Activated CD4-positive, alpha-beta T cell treated with anti-CD3 and anti-CD28 coated beads, Interleukin-2, amount 50 U/mL, for 4 hours (primary cell): ENCODE measurements at places on chromosomes 2 and 18.

DNA sequence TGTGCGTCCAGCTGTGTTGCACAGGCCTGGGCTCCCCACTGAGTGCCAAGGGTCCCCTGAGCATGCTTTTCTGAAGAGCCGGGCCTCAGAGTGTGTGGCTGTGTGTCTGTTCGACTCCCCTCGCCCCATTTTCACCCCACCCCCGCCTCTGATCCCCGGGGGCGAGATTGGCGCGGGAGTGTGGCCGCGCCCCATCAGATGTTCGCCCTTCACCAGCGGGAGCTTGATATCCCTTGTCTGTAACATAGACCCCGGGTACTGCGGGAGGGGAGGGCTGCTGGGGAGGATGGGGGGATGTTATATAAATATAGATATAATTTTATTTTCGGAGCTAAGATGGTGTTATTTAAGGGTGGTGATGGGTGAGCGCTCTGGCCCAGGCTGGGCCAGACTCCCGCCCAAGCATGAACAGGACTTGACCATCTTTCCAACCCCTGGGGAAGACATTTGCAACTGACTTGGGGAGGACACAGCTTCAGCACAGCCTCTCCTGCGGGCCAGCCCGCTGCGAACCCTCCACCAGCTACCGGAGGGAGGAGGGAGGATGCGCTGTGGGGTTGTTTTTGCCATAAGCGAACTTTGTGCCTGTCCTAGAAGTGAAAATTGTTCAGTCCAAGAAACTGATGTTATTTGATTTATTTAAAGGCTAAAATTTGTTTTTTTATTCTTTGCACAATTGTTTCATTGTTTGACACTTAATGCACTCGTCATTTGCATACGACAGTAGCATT, 1.5 kb downstream of the RHOB start:
- no peak for DNase-seq

DNA sequence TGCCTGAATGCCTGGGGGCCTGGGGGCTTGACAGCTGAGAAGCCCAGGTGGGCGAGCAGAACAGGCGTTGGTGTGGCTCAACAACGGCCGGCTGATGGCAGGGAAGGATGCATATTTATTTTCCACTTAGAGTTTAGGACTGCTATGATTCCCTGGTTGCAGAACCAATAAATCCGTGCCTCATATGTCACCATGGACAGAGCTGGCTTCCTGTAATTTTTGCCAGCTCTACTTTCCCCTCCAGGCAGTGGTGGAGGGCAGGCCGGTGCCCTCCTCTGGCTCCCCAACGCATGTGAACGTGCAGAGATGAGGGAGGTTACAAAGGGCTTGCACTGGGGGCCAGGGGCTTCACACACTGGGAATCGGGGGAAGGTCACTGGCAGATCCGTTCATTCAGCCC, 18.2 kb downstream of the SAG start:
- no peak for DNase-seq

DNA sequence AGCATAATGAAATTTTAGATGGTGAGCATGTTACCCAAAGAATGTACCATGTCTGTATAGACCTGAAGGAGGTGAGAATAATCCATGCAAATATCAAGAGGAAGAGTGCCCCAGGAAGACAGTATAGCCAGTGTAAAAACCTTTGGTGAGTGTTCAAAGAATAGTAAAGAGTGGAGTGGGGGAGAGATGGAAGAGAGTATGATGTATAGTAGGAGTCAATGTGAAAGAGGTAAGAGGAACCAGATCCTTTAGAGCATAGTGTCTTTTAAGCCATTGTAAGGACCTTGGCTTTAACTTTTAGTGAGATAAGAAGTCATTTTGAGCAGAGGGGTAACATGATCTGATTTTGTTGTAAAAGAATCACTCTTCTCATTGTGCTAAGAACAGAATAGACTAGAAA, 1052.3 kb upstream of the ZEB2 start:
- no peak for DNase-seq

DNA sequence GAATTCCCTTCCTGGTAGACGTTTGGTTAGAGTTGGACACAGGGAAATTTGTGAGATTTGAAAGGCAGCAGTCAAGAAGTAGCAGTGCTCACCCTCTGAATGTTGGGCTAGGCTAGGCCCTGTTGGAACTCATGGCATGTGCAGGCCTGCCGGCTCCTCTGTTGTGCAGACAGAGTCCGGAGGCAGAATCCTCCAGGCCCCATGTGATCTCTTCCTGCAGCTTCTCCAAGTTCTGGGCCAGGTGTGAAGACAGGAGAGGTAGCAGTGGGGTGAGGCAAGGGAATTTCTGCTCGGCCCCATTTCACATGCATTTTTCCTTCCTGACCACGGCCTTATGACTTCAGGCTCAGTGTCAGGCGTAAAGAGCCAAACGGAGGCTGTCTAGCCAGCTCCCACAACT, 36.9 kb upstream of the RAB31 start:
- no peak for DNase-seq

DNA sequence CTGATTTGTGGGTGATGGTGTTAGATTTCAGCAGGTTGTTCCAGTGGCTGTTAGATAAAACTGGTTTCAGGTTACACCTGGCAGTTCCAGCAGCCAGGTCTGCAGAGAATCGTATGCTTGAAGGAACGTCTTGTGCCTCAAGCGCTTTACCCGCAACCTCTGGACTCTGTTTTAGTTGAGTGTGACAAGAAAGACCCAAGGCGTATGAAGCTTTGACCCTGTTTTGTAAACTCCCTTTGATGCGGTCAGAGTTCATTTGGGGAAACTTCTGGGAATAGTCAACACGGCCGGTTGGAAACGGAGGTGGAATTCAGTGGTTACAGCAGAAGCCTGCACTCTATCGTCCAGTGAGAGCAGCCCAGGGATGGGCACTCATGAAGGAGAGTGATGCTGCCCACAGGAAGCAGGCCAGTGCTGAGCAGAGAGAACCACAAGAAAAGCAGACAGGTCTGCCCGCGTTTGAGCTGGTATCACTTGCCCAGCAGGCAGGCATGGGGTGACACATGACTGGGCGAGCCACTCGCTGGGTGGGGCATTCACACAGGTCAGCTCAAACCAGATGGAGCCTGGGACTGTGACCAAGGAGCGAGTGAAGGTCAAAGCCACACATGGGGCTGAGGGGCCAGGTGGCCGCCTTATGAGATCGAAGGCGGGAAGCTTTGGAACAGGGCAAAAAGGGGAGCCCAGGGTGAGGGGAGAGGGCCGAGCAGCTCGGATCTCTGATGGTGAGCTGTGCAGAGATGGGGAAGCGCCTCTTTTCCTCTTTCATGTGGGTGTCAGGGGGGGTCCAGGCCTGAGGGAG, 99.6 kb upstream of the MBOAT2 start:
- no peak for DNase-seq

- no peak for DNase-seq
These were observed 5.9 kb upstream of the TCF4 start for GRCh38 chr18:55593888-55594287.

DNA sequence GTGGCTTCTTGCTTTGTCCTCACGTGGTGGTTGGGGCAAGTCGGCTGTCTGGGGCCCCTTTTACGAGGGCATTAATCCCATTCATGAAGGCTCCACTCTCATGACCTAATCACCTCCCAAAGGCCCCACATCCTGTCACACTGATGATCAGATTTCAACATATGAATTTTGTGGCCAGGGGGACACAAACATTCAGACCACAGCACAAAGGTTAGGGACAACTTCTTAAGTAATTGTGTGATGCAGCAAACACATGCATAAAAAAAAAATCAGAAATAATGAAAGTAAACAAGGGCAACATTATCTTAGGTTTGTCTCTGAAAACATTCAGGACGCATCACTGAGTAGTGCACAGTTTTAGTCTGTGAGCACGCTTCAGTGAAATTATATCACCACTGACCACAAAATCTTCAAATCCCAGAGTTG, 54.2 kb upstream of the FRZB start:
- DNase-seq: no peak

GRCh38 chr2:229273006-229273722, 2.1 kb upstream of the PID1 start:
- DNase-seq: no peak

DNA sequence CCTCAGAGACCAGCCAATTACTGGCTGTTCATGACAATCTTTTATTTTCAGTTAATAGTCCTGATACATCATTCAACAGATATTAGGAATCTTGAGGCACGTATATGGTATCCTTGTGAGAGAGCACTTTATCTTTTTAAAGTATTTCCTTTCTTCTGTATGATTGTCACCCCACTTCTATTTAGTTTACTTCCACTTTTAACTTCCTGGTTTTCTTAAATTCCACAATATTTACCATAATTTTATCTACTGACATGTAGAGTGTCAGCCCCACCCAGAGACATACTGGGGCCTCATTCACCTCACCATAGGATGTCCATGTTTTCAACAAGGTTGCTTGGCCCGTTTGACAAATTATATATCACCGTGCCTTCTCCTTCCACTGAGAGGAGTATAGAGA, 182.9 kb upstream of the ID2 start:
- no peak for DNase-seq

GRCh38 chr2:128178650-128179460, 87.9 kb downstream of the UGGT1 start:
- peak; percentile 27 for DNase-seq

DNA sequence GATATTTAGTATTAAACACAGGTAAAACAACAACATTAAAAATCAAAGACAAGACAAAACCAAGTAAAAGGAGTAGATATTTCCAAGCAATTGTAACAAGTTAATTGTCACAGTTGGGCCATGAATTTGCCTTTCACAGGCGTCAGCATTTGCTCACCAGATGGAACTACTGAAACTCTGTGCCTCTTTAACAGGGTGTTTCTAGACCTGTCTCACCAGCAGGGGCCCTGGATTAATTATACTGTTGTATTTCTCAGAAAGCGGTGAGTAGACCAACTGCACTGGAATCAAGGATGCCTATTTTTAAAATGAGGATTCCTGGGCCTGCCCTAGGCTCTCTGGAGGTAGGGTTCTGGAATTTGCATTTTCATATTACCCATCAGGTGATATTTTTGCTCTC, 92.6 kb downstream of the UPP2 start:
- no peak for DNase-seq

DNA sequence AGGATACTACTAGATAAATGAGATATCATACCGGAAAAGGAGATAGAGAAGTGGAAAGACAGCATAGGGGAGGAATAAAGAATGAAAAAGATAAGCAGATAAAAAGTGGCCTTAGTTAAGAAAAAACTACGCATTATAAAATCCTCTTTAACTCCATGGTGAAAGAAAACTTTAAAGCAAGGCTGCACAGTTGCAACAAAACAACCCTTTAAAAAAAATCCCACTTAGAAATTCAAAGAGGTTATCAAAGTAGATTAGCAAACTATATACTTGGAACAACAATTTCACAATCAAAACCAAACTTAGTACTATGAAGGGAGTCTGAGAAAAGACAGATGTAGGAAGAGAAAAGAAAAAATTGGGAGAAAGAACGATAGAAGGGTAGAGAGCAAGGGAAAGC, 133.4 kb upstream of the OSR1 start:
- DNase-seq: no peak

GRCh38 chr18:58908006-58908405, 43.3 kb downstream of the ZNF532 start:
- no peak for DNase-seq

GRCh38 chr2:177717831-177718618, 325.5 kb downstream of the AGPS start:
- no peak for DNase-seq

GRCh38 chr2:2116657-2117056, 214.4 kb downstream of the MYT1L start:
- no peak for DNase-seq
